ENCODE measurements at places on chromosomes 1 and 21.

DNA sequence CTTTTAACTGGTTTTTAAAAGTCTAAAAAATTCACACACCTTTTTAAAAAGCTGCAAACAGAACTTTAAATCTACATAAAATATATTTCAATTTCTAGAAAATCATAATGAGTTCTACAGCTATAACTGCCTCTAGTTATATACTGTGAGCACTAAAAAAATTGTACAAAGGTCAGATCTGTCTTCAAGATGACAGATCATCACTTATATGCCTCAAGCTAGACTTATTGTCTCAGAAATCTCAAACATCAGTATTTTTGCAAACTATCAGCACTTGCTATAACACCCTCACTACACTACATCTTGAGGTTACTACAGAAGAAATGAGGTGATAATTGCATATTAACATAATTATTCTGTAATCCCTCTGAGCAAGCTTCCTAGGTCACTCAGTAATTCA is 76.5 kb downstream of the ZNF644 start:
- no peak for DNase-seq

DNA sequence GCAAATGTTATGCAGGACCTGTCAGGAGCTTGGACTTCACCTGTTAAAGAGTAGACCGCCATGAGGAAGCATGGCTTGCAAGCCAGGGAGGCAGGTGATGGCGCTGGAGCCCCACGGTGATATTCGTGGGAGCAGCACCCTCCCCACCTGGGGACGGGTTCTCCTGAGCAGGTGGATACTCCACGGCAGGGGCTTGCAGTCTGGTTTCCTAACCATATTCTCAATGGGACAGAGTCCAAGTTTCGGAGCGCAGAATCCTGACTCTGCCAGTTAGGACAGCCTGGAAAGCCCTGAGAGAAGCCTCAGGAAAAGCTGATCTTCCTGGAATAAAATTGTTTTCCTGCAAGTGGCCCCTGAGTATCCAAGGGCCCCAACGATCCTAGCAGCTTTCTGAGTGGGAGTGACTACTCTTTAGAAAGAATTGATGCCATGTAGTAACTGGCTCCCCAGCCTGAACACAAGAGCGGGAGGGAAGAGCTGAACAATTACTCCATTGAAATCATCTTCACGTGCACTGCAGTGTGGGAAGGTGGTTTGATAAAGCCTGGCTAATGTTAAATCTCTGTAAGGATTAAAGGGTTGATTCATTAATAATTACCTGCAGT is 146.3 kb upstream of the RAB4A start:
- no peak for DNase-seq

- no peak for DNase-seq
Measured at GRCh38 chr1:235532360-235532759, 28.1 kb upstream of the B3GALNT2 start.

- no peak for DNase-seq
Measured at GRCh38 chr1:93597709-93598108, 83.9 kb downstream of the BCAR3 start.

DNA sequence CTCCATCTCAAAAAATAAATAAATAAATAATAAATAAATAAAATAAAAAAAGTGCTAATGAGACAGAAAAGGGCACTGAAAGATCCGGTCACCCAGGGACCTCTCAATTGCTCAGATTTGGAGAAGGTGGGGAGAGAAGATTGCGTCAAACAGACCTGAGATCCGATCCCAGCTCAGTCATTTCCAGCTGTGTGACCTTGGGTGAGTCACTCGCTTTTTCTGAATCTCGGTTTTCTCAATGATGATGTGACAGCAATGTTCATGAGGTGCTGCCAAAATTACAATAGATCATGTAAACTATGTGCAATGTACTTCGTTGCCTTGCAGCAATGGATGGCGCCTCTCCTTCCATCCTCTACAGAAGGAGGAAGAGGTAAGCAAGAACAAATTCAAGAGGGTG is 11.1 kb upstream of the MEF2D start:
- no peak for DNase-seq

- DNase-seq: no peak
Measured at GRCh38 chr1:228295981-228296380, 88.1 kb downstream of the OBSCN start.

DNA sequence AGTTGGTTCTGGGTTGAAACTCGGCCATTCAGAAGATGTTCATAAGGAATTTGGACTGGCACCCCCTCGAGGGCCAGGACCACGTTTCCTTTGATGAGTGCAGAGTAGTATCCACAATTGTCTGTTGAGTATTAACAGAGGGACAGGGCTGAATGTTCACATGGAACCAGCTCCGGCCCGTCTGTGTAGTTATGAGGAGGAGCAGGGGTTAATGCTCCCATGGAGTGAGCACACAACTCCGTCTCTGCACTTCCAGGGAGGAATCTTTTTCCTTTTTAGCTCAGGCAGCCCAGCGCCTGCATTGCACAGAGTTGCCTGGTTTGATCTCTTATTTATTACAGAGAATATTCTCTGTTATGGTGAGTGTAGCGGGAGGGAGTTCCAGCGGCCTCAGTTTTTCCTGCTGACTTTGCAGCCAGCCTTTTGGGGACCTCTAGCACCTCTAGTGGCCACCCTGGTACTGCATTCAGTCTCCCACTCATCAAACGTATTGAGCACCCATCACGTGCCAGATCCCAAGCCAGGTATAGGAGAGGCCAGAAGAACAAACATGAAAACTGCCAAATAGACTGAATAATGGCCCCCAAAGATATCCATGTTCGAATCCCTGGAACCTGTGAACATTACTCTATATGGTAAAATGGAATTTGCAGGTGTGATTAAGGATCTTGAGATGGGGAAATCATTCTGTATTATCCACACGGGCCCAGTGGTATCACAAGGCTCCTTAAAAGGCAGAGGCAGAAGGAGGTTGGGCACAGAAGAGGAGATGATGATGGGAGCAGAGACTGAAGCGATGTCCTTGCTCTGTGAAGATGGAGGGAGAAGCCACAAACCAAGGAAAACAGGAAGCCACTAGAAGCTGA is 167.7 kb upstream of the CSF3R start:
- peak; percentile 41 for DNase-seq

DNA sequence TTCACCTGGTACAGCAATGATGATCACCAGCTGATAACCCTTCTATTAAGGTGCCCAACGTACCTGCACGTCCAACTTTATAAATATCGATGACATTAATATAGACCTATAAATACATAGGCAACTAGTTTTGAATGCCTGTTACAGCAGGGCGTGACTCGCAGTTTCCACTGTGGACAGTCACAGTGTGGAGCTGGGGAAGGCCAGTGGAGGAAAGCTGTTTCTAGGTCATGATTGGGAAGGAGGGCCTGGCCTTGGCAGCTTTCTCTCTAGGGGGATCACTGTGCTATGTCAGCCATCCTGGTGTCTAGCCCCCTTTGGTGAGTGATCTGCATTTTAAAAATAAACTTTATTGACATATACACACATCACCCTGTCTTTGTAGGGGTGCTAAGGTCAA is 4.4 kb upstream of the PRDM15 start:
- no peak for DNase-seq

DNA sequence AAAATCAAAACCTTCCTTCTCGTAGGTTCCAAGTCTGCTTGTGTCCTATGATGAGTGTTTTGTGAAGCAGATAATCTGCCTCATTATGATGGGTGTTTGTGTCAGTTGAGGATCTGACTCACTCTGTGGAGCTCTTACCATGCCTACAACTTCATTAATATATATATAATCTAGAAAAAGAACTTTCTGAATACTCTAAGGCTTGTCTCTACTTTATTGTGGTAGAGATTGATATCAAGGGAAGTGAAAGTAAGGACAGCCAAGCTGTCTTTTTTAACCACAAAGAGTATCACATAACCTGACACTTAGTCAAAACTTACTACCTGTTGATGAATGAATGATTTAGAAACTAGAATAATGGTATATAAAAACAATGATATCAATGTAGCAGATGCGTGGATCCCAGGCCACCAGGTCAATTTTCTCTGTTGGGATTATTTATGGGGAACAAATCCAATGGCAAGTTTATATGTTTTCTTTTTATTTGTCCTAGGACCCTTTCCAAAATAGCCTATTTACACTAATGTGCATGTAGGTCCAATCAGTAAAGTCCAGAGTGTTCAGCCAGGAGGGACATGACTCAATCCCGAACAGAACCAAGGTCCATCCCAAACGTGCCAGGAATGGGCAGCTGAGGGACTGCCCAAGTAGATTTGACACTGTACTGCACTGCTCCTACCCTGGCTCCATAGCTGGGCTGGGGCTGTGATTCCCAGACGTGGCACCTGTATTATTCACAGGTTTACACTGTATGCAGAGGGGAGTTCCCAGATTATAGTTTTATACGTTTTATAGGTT is 182.3 kb upstream of the GREM2 start:
- no peak for DNase-seq

GRCh38 chr1:193841857-193842256 is 655.4 kb upstream of the B3GALT2 start:
- no peak for DNase-seq

DNA sequence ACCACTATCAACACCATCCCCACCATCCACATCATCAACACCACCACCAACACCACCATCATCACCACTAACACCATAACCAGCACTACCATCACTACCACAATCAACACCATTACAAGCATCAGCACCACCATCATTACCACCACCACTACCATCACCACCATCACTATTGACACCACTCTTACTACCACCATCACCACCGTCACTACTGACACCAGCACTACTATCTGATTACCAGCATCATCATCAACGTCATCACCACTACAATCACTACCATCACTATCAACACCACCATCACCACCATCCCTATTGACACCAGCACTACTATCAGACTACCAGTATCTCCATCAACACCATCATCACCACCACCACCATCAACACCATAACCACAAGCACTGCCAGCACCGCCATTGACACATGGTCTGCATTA is 106.1 kb upstream of the RUNX3 start:
- DNase-seq: no peak

GRCh38 chr1:164914208-164914607 is 355.2 kb downstream of the PBX1 start:
- DNase-seq: no peak

DNA sequence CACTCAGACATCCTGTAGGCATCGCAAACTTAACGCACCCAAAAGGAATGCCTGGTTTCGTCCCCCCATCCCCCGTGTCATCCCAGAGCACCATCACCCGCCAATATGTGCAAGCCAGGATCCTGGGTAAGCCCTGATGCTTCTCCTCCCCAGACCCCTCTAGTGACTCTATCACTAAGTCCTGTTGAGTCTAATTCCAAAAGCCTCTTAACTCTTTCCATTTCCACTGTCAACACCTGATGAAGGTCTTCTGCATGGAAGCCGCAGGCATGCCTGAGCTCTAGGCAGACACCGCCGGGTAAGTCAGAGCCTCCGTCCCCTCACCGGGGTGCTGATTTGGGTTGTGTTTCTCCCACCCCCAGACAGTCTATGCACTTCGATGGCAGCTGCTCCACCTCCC is 5.3 kb upstream of the ADARB1 start:
- DNase-seq: no peak

DNA sequence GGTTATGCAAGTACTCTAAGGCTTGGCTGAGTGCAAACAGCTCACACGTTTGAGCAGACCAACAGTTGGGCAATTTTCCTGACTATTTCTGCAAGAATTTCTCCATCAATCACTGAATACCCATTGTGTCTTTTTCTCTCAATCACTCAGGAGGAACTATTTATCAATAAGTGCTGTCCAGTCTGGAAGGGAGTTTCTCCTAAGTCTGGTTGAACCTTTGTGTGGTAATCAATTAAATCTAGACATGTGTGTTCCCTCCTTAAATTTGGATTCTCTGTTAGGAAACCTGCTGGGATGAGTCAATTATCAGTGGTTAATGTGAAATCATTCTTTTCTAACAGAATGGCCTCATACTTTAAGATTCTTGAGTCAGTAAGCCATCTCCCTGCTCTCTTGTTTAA is 6.8 kb upstream of the AADACL3 start:
- DNase-seq: no peak

DNA sequence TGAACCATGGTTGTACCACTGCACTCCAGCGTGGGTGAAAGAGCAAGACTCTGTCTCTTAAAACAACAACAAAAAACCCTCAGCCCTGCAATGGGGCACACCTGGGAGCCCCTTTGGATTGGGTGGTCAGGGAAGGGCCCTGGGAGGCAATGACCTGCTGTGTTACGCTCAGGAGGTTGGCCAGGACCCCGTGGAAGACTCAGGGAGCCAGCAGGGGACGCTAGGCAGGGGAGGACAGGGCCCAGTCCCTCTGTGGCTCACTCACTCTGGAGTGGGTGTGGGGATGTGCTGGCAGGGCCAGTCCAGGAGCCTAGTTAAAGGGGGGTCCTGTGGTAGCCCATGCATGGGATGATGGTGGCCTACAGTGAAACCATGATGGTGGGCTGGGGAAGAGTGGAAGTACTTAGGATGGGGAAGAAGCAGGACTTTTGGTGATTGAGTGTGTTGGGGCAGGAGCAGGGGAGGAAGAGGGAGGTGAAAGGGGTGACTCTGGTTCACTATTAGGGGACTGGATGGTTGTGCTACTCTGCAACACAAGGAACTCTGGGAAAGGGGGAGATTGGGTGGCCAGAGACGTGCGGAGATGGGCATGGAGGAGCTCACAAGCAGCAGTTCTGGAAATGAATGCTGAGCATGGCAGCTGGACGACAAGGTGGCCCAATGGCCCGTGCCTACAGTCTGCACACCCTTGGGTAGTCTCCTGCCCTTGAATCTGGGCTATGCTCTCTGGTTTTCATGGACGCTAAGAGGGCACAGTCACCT is 56.3 kb upstream of the FAM20B start:
- no peak for DNase-seq

- no peak for DNase-seq
Measured at GRCh38 chr21:42347601-42348327, 3.0 kb downstream of the TFF2 start.

DNA sequence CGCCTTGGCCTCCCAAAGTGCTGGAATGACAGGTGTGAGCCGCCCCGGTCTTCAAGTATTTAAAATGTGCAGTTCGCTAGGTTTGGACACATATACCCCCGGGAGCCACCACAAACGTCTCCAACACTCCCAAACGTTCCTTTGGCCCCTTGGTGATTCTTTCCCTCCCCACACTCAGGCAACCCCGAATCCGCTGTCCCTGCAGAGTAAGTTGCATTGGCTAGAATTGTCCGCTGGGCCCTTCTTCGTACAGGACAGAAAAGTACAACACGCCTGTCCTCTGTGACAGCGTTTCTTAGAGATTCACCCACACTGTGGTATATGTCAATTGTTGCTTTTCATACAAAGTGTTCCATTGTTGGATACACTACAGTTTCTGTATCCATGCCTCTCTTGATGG is 3.2 kb upstream of the PERM1 start:
- DNase-seq: no peak

DNA sequence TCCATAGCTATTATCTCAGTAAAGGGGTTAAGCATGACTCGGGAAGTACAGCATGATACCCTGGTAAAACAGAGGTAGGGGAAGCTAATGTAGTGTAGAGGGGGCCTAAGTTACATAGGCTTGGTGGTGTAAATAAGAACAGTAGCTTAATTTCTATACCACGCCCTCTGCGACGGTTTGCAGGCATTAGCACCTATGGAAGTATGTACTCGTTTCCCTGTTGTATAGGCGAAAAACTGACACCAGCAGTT is 470 bp upstream of the NAXE start:
- no peak for DNase-seq
